ENCODE measurements at places on chromosomes 1 and 21. TPM values are rescaled to one million over a fixed set of nuclear protein-coding genes. Genes with fewer than 3 reads are reported as not detected.

- H3K4me3 ChIP-seq, result no peak overlapping the region
- peaks cover 20% of the 10 kb centered on the region for H3K4me1 ChIP-seq
- no peaks in the 10 kb centered on the region for H3K27me3 ChIP-seq
- H3K36me3 ChIP-seq, result peaks cover 2% of the 10 kb centered on the region
- no peak overlapping the region for H3K27ac ChIP-seq
Measured at GRCh38 chr1:147245586-147246021, 3.1 kb downstream of the CHD1L start.

GRCh38 chr1:32014948-32015273 lies 1.2 kb downstream of the KHDRBS1 start:
- peaks cover 43% of the 10 kb centered on the region for H3K4me1 ChIP-seq
- no peaks in the 10 kb centered on the region for H3K36me3 ChIP-seq
- no peak for DNase-seq
- peak overlapping the region; percentile 96 for H3K4me3 ChIP-seq
- H3K27ac ChIP-seq, result peak overlapping the region; percentile 95

- DNase-seq, result no peak
- H3K4me3 ChIP-seq, result no peak overlapping the region
- no peak overlapping the region for H3K27ac ChIP-seq
- peaks cover under 1% of the 10 kb centered on the region for H3K4me1 ChIP-seq
- peaks cover 13% of the 10 kb centered on the region for H3K27me3 ChIP-seq
Measured at GRCh38 chr1:175314300-175314699, 121.7 kb upstream of the KIAA0040 start.

- H3K27me3 ChIP-seq, result peaks cover 5% of the 10 kb centered on the region
- no peak overlapping the region for H3K27ac ChIP-seq
- H3K4me3 ChIP-seq, result no peak overlapping the region
Measured at GRCh38 chr1:215273838-215274516, 191.4 kb downstream of the KCNK2 start.

GRCh38 chr1:89657886-89658285 lies 25.0 kb downstream of the LRRC8C start:
- peak overlapping the region; percentile 47 for H3K27ac ChIP-seq
- H3K36me3 ChIP-seq, result peaks cover 4% of the 10 kb centered on the region
- H3K4me1 ChIP-seq, result peaks cover 39% of the 10 kb centered on the region

GRCh38 chr21:32119811-32120210 lies 159.0 kb downstream of the MIS18A start:
- no peaks in the 10 kb centered on the region for H3K4me1 ChIP-seq
- no peak overlapping the region for H3K27ac ChIP-seq
- no peak overlapping the region for H3K4me3 ChIP-seq
- peaks cover 6% of the 10 kb centered on the region for H3K27me3 ChIP-seq
- no peak for DNase-seq

- peaks cover 55% of the 10 kb centered on the region for H3K36me3 ChIP-seq
- H3K4me1 ChIP-seq, result peaks cover 59% of the 10 kb centered on the region
- no peaks in the 10 kb centered on the region for H3K27me3 ChIP-seq
- peak overlapping the region; percentile 44 for H3K27ac ChIP-seq
- DNase-seq, result no peak
- no peak overlapping the region for H3K4me3 ChIP-seq
Measured at GRCh38 chr1:119968068-119968492, 71.8 kb upstream of the ADAM30 start.

DNA sequence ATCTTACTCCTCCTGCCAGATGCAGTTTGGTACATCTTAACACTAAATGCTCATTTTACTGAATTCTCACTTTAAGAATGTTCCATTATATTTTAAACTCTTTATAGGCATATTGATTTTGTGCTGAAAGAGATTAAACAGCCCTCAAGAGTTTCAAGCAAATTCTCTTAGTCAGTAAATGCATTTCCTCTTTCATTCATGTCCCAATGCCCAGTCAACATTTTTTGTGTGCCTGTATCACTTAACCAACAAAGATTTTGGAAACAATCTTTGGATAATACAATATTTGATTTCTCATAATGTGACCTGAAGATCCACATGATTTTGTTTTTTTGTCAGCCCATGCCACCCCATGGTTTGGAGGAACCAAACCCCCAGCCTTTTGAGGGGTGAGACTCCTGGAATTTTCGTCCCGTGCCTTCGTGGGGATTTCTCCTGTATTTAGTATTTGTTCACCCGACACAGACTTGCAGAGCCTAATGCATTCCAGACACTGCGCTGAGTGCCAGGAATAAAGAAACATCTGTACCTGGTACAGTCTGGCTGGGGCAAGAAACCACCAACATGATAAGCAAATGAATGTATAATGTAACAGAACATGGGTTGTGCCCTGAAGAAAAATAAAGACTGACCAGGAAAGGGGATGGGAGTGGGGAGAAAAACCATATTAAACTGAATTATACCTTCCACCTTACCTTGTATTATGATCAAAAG lies 47.1 kb upstream of the ETS2 start:
- H3K4me1 ChIP-seq, result peaks cover 53% of the 10 kb centered on the region
- no peaks in the 10 kb centered on the region for H3K27me3 ChIP-seq
- H3K36me3 ChIP-seq, result no peaks in the 10 kb centered on the region
- no peak overlapping the region for H3K27ac ChIP-seq
- DNase-seq, result no peak
- no peak overlapping the region for H3K4me3 ChIP-seq

TAF1A gene
- 6.1 TPM for total RNA-seq

KANK4 gene
- not detected for total RNA-seq
